ENCODE measurements at places on chromosomes 2 and 18.

GRCh38 chr2:239455436-239456203, 54.8 kb upstream of the HDAC4 start:
- no peak for DNase-seq

DNA sequence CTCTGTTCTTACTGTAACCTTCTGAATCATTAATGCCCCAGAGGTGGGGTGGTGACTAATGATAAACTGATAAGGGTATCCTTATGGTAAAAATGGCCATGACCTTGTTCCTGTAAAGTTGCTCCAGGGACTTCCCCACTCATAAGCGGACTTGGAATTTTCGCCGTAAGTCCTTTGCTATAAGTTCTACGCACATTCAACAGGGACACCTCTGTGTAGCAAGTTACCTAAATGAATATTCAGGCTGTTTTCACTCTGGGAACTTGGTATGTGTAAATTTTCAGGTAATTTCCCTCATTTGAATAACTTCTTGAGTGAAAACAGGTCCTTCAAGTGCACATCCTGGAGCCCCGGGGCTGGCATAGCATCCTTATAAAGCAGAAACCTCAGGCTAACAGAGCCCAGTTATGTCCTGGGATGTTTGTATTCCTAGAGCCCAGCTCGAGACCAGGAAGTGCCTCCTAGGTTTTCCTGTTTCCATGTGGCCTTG, 9.4 kb upstream of the AGFG1 start:
- no peak for DNase-seq

- no peak for DNase-seq
Observed at GRCh38 chr2:237345891-237346640, 67.9 kb downstream of the COL6A3 start.

- no peak for DNase-seq
Observed at GRCh38 chr18:35728676-35729075, 147.1 kb downstream of the GALNT1 start.

DNA sequence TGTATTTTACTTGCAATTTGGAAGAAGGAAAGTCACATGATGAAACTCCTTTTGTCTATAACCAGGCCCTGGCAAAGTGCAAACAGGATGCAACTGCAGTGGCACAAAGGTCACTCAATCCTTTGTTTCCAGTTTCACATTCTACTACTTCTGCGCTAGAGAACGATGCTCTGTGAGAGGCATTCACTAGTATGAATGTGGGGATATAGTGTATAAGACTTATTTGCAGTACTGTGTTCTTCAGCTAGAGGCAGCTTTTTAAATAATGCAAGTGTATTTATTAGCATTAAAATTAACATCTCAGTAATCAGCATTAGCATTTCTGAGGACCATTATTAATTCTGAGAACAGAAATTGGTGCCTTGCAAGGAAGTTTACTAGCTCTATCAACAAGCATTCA, 68.9 kb downstream of the PRPF40A start:
- no peak for DNase-seq

GRCh38 chr2:218569661-218570500, 1.2 kb downstream of the CNOT9 start:
- no peak for DNase-seq

DNA sequence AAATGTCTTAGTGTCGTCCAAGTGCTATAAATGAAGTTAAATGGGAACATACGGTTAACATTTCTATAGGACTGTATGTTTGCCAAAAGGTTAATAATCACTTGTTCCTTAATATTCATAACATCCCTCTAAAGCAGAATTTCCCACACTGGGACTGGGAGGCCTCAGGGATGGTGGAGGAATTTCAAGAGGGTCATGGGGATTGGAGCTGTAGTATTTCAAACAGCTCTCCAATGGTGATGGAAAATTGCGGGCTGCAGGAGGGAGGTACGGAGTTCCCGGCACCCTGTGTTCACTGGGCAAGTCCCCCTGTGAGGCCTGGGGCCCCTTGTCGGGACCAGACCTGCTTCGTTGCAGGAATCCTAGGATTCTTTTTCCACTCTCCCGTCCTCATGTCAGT, 39.8 kb upstream of the CTAGE1 start:
- DNase-seq, result no peak

DNA sequence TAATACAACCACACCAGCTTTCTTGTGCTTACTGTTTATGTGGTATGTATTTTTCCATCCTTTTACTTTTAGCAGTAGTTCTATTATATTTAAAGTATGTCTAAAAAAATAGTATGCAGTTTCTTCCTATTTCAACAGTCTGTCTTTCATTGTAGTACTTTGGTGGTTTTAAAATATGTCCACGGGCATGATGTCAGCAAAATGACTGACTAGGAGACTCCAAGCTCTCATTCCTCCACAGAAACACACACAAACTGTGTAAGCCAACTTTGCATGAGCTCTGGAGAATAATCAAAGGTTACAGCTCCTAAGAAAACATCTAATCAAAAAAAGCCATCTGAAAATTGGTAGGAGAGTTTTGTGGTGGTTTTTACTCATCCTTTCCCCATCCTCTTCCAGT, 56.1 kb downstream of the TEX51 start:
- DNase-seq, result no peak

DNA sequence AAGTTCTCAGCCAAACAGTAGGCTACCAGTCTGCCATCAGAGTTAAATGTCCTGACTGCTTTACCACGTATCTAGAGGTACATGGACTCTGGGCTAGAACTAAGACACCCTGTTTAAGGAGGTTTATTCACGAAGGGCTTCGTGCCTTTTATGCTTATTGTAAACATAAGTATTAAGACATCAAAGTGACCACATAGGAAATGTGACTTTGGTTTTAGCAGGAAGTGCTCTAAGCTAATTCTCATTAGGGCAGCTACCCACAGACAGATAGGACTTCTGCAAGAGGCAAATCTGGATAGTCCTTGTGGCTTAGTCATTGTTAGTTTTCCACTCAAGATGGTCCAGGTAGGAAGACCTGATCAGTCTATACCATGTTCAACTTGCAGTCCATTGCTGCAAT, 233.3 kb upstream of the MGAT5 start:
- no peak for DNase-seq

GRCh38 chr2:170002096-170002495, 174.8 kb downstream of the UBR3 start:
- no peak for DNase-seq

All from BJ (cell line).